ENCODE measurements at places on chromosomes 5 and 9.

- no peak for DNase-seq
- no peaks in the 10 kb centered on the region for H3K27me3 ChIP-seq
- no peak overlapping the region for H3K4me3 ChIP-seq
These were observed 69.4 kb downstream of the COMMD10 start for GRCh38 chr5:116154252-116154651.

DNA sequence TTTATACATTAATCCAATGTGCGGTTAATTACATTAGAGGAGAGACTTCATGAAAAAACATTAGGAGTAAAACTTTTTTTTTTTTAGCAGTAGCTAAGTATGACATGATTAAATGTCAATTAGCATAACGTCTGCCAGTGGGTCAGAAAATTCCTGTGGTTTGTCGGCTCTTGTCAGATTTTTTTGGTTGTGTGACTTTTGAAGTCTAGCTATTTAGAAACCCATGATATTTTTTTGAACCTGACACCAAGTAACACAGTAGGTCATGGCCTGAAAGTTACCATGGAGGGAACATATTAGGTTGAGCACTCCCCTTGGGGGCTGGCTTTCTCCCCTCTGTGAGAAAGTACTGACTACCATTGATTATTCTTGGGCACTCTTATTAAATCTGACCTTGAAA, 84.8 kb upstream of the ALDH1A1 start:
- peaks cover 2% of the 10 kb centered on the region for H3K27me3 ChIP-seq
- H3K4me3 ChIP-seq, result no peak overlapping the region
- no peak for DNase-seq
- no peak overlapping the region for H3K27ac ChIP-seq
- H3K36me3 ChIP-seq, result no peaks in the 10 kb centered on the region

DNA sequence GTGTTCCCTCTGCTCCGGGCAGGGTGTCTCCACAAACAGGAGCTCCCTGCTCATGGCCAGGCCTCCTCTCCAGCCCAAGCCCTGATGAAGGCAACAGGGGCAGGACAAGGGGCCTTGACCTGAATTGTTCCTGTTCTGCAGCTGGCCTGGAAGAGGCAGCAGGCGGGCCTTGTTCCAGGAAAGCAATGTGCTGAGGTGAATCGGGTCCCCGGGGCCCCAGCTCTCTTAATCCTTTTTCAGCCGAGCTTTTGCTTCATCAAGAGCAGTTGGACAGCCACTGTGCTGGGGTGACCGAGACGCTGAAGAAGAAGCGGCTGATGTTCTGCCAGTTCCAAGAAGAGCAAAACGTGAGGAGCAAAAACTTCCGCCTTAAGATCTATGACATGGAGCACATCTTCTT, 41.4 kb downstream of the CCDC180 start:
- H3K36me3 ChIP-seq, result peaks cover 25% of the 10 kb centered on the region
- no peaks in the 10 kb centered on the region for H3K27me3 ChIP-seq
- no peaks in the 10 kb centered on the region for H3K4me1 ChIP-seq
- no peak overlapping the region for H3K27ac ChIP-seq

GRCh38 chr9:110538647-110539041, 40.9 kb downstream of the SVEP1 start:
- H3K4me1 ChIP-seq, result no peaks in the 10 kb centered on the region
- no peak overlapping the region for H3K4me3 ChIP-seq
- DNase-seq, result no peak
- H3K27me3 ChIP-seq, result peaks cover 6% of the 10 kb centered on the region

DNA sequence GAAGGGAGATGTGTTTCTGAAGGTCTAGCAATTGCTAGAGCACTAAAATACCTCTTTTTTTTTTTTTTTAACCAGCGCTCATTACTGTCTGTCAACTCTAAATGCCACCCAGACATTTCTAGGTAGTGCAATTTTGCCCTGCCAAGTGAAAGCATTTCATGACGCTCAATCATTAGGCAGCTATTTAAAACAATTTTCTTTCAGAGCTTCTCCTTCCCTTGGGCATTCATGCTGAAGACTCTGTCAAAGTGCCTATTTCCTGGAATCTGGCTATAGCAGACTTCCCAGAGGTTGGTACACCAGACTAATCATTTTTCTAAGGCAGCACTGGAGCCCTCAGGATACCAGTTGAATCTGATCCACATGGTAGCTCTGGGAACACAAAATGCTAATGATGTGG, 97.0 kb upstream of the ANKRD55 start:
- peak overlapping the region; percentile 56 for H3K4me3 ChIP-seq
- no peaks in the 10 kb centered on the region for H3K27me3 ChIP-seq
- H3K27ac ChIP-seq, result peak overlapping the region; percentile 89
- no peak for DNase-seq
- H3K36me3 ChIP-seq, result peaks cover 4% of the 10 kb centered on the region

DNA sequence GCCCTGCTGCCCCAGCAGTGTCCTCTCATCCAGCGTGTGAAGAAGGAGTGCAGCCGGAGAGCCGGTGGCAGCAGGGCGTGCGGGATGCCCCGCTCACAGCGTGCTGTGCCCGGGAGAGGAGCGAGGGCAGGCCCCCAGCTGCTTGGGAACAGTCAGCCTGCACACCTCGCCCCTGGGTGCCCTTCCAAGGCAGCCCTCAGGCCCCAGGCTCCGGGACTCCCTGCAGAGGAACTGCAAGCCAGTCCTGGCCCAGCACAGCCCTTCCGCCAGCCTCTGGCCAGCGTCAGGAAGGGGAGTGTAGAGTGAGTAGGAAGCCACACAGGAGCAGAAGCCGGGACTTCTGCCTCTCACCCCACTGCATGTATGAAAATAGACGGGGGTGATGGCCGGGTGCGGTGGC, 43.5 kb downstream of the ADAMTS2 start:
- no peak overlapping the region for H3K4me3 ChIP-seq
- H3K36me3 ChIP-seq, result no peaks in the 10 kb centered on the region
- H3K27ac ChIP-seq, result no peak overlapping the region
- H3K4me1 ChIP-seq, result no peaks in the 10 kb centered on the region
- H3K27me3 ChIP-seq, result peaks cover 6% of the 10 kb centered on the region

DNA sequence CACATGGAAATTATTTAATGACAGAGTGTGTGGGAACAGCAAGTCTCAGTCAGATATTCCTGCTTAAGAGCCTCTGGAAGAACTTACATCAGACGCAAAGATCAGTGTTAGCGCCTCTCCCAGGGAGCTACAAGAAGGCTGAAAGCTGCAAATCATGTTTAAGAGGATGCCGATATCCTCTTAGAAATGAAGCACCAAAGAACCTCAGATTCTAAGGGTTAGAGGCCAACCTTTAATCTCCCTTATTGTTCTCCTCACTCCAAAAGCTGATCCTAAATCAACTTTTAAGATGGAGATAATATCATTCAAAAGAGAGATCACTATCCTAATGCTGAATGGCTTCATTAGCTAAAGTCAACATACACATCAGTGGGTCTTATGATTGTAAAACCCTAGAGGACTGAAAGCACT, 160.6 kb downstream of the NFIB start:
- no peaks in the 10 kb centered on the region for H3K4me1 ChIP-seq
- no peak overlapping the region for H3K27ac ChIP-seq
- no peaks in the 10 kb centered on the region for H3K27me3 ChIP-seq
- no peak for DNase-seq
- no peaks in the 10 kb centered on the region for H3K36me3 ChIP-seq

DNA sequence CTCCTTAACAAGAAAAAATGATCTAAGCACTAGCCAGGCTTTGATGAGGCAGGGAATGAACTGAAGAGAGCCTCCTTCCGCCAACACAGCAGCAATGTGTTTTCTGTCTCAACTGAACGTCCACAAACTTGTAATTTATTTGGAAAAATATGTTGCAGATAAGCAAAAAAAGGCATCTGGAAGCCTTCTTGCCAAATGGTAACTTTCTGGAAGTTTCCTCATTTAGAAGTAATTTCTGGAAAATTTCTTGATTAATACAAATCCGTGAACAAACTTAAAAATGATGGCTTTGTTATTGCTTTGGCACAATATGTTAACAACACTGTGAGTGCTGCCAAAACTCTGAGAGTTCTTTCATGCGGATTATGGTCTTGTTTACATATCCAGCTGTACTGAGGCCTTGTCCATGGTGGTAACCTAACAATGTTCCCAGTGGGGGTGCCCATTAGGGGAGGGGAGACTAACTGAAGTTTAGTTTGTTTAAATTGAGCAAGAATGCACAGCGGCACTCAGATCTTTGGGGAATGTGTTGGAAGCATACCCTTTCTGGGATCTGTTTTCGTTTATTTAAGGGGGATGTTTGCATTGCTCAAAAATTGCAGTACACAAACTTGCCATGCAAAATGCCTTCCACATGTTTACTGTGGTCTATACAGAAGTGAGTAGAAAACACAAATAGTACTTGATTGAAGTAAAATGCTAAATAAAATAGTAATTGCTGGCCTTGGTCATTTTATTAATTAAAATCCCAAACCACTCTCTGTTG, 334.7 kb downstream of the NR2F1-AS1 start:
- H3K27me3 ChIP-seq, result no peaks in the 10 kb centered on the region
- H3K36me3 ChIP-seq, result no peaks in the 10 kb centered on the region
- H3K27ac ChIP-seq, result no peak overlapping the region
- no peak overlapping the region for H3K4me3 ChIP-seq
- H3K4me1 ChIP-seq, result no peaks in the 10 kb centered on the region

DNA sequence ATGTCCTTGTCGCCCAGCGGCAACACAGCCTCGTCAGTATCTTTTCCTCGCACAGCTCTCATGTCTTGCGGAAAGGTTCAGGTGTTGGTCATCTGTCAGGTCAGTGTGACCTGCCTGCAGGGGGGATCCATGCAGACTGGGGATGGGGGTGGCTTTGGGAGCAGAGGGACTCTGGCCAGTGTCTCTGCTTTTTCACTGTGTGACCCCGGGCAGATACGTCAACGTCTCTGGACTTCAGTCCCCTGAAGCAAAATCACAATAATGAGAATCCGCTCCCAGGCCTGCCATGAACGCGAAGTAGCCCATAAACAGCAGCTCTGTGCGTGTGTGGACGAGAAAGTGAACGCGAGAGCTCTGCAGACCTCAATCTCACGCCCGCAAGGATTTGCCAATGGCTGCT, 75.7 kb upstream of the FCN1 start:
- H3K27ac ChIP-seq, result no peak overlapping the region
- no peaks in the 10 kb centered on the region for H3K36me3 ChIP-seq
- no peak overlapping the region for H3K4me3 ChIP-seq
- peaks cover 9% of the 10 kb centered on the region for H3K27me3 ChIP-seq
- no peaks in the 10 kb centered on the region for H3K4me1 ChIP-seq
